ENCODE measurements at places on chromosomes 1 and 21.

- DNase-seq, result no peak
Measured at GRCh38 chr1:106944721-106945120, 111.8 kb upstream of the PRMT6 start.

GRCh38 chr1:196546272-196547111 is 61.7 kb downstream of the KCNT2 start:
- DNase-seq, result no peak

GRCh38 chr1:69295265-69295664 is 272.5 kb upstream of the LRRC7 start:
- no peak for DNase-seq

DNA sequence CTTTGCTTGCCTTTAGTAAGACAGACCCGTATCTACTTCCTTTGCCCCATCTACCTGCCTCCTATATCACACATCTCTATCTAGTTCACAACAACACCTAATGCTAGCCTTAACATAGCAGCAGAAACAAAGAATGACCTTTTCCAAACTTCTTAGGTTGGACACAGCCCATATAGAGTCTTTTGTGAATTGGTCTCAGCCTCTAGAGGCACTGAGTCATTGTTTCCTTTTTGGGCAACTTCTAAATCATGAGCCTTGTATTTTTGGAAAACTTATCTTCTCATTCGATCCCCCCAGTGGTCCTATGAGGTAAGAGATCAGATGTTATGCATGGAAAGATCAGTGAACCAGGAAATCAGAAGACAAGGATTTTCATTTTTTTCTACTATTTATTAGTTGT is 679.4 kb upstream of the USP24 start:
- DNase-seq, result no peak

DNA sequence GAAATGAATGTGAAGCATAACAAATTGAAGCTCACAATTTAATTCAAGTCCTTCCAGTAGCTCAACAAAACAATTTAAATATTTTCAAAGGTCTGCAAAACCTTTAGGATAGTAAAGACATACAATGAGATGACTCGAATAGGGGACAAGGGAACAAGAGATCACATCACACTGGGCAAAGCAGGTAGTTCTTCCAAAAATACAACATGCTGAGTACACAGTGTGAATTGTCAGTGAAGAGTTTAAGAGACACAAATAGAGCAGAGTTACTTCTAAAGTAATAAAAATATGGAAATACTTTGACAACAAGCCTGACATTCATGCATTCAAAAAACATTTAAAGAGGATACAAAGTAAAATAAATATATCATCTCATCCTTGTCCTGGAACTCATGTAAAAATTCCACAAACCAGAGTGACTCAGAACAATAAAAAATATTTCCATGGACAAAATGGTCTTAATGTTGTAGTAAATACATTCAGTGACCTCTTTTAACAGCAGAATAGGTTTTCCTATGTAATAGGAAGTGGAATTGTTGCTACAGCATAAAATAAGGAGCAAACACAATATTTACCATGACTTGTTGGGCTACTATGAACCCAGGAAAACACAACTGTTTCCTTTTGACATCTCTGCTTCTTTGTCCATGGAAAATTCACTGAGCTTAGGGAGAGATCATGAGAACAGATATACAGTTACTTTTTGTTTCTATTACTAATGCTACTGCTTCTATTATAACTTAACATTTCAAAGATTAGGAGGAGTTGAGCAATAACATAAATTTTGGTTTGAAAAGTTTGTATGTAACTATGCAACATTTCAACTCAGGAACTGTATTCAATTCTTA is 83.7 kb upstream of the BCL10 start:
- DNase-seq, result no peak

GRCh38 chr1:166692346-166692745 is 146.9 kb upstream of the POGK start:
- no peak for DNase-seq

Measured in suprapubic skin (tissue), 4 donors.